SK-MEL-5 (cell line): ENCODE measurements at places on chromosomes 4 and X. TPM values are rescaled to one million over a fixed set of nuclear protein-coding genes. Genes with fewer than 3 reads are reported as not detected.
A peak's percentile ranks its signal among the peaks of the same experiment; 100 is the strongest.

CABS1 gene
- not detected in 2 replicates for total RNA-seq

TLL1 gene
- total RNA-seq: not detected in 2 replicates

SSX3 gene
- total RNA-seq: not detected in 2 replicates

GAGE12E gene
- 34.1 and 43.5 TPM in 2 replicates for total RNA-seq

VEGFD gene
- 0.21 and 0.34 TPM in 2 replicates for total RNA-seq

RPGR gene
- 10.5 and 15.3 TPM in 2 replicates for total RNA-seq

PABPC1L2B gene
- total RNA-seq: not detected in 2 replicates

DNA sequence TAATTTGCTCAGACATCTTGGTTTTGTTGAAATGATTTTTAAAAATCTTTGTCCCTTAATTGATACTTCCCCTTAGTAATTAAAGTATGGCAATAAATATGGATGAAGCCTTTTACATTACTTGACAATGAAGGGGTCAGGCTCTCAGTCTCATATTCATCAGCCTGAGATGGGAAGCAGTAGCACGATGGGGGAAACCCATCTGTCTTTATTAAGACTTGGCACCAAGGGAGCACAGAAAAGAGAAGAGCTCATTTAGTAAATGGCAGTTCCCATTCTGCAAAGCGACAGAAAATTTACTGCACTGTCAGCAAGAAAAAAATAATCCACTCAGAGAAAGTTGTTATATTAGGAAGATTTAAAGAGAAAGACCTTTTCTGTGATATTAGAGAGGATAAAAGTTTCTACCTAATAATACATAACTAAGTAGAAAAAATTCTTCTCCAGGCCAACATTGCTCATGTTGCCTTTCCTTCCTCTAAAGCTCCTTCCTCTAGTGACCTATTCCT is 7.9 kb upstream of the SERTM2 start:
- DNase-seq: no peak

DNA sequence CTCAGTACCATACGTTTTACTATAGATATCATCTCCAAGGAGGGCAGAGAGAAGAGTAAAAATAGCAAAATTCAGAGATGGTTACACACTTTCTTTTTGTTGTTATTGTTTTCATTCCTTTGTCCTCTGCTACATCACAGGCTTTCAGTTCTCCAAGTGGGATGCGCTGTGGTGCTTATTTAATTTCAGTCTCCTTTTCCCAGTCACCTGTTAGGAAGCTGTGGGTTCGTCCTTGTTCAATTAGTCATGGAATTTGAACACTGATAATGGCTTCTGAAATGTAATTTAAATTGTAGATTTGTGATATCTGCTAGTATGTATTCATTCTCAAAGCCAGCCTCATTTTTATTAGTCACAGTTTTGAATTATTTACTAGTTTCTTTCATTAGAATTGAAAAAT is 38.8 kb upstream of the DHRSX start:
- no peak for DNase-seq

GRCh38 chr4:93710847-93711430 is 117.6 kb upstream of the ATOH1 start:
- DNase-seq: no peak

GRCh38 chr4:108272561-108272960 is 103.8 kb upstream of the LEF1 start:
- no peak for DNase-seq

- DNase-seq: no peak
Measured at GRCh38 chr4:151671541-151672059, 89.2 kb downstream of the GATB start.

- DNase-seq: no peak
Measured at GRCh38 chr4:141124224-141124623, 9.0 kb downstream of the RNF150 start.

- no peak for DNase-seq
Measured at GRCh38 chrX:69182818-69183380, 17.6 kb upstream of the PJA1 start.

GRCh38 chrX:24493740-24494581 is 28.9 kb downstream of the PDK3 start:
- no peak for DNase-seq

- DNase-seq: no peak
Measured at GRCh38 chrX:134572816-134573682, 85.2 kb downstream of the PLAC1 start.

- no peak for DNase-seq
Measured at GRCh38 chr4:76697129-76697803, 200.7 kb downstream of the SOWAHB start.

GRCh38 chr4:169249214-169249973 is 21.4 kb downstream of the SH3RF1 start:
- no peak for DNase-seq

- DNase-seq: peak; percentile 60
Measured at GRCh38 chr4:147096667-147097604, 151.3 kb upstream of the TTC29 start.

DNA sequence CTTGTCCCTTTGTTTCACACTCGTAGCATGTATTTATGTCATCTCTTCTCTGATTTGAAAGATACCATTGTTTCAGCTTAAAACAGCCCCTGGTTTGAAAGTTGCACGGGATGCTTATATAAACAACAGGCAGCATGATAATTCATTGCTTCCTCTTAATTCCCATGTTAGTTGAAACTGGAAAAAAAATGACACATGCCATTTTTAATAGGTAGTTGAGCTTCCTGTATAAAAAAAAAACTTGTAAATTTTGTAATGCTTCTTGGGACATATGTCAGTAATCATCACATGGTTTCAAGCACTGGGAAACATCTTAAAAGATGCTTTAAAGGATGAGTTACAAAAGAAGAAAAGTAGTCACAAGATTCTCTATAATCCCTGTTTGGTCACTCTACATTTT is 243.0 kb downstream of the PALLD start:
- DNase-seq: peak; percentile 80

- no peak for DNase-seq
Measured at GRCh38 chr4:15402146-15402545, 25.7 kb upstream of the C1QTNF7 start.

GRCh38 chrX:54865208-54865607 is 55.4 kb upstream of the TRO start:
- no peak for DNase-seq

GRCh38 chr4:56575820-56576429 is 70.3 kb downstream of the ARL9 start:
- DNase-seq: peak; percentile 46

- no peak for DNase-seq
Measured at GRCh38 chr4:80070880-80071603, 2.0 kb downstream of the ANTXR2 start.

DNA sequence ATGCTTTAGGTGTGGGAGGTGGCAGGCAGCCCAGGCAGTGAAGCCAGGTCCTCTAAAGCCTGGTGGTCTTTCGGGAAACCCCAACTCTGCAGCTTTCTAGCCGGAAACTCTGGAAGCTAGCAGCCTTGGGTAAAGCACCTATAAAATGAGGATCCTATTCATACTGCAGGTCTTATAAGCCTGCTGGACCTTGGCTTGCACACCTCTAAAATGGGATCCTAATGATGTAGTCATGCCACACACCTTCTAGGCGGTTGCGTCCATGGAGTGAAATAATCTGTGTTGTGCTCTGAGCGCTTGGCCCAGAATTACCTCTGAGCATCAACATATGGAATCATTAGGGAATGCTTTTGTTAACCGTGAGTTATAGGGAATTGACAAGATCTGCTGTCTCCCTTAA is 36.0 kb upstream of the STS start:
- DNase-seq: no peak

DNA sequence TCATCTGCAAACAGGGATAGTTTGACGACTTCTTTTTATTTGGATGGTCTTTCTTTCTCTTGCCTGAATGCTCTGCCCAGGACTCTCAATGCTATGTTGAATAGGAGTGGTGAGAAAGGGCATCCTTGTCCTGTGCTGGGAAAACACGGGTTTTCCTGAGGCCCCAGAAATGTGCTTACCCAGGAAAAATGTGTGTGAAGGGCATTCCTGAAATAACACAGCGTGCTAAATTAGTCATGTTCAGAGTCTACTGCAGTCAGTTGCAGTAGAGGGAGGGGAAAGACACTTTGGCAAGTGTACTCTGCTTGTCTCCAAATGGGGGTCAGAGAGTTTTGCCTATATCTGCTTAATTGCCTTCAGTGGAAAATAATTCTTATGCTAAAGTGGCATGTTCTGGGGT is 153.9 kb downstream of the CCNG2 start:
- no peak for DNase-seq

DNA sequence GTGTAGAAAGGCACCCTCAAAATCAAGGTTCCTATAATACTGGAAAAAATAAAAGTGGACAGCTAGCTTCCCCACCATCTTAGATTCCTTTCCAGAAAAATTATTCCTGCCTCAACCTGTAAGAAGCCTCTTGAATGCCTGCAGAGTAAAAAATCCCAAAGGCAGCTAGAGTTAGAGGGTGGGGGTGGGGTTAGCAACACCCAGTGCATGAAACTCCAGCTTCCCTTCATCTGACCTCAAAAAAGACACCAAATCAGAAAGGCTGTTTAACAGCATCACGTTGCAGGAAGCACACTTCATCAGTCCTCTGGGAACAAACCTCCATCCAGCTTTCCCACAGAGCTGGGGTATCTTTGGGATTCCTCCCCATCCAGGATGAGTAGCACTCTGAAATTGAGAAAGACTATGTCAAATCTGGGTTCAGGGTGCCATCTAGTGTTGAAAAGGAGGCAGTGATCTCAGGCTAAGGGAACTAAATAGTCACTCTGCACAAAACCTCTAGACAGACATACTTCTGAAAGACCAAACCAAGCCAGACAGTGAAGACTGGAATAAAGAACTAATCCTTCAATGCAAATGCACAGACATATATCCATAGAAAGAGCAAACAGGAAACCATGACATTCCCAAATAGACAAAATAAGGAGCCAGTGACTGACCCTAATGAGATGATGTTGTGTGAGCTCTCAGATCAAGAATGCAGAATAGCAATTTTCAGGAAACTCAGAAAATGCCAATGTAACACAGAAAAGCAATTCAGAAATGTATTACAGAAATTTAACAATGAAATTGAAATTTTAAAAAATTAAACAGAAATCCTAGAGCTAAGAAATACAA is 97.9 kb downstream of the ARHGEF9 start:
- DNase-seq: peak; percentile 65

DNA sequence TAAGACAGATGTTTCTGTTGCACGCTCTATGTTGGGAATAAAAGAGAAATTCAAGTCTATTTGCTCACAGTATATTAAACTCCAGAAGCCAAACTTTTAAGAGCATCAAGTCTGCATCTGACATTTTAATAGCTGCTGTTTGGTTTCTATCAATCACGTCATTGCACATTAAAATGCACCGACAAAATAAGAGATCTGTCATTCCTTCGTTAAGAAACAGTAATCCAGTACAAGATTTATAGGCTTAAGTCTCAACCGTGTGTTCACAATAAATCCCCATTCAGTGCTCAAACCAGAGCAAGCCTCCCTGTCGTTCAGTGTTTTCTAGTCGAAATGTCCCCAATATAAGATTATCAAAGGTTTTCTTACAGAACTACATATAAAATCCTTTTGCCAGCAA is 89.0 kb upstream of the BMPR1B start:
- no peak for DNase-seq

DNA sequence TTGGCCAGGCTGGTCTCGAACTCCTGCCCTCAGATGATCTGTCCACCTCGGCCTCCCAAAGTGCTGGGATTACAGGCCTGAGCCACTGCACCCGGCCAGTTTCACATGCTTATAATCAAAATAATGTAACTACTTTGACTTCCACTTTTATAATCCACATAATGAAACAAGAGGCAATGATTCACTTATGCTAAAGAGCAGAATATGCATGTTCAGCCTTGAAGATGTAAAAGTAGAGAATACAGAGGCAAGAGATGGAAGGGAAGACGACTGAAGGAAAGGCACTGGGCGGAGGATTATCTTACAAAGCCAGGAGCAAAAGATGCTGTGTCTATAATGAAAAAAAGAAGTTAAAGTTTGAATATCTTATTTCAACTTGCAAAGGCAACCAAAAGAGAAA is 13.3 kb upstream of the ZNF518B start:
- no peak for DNase-seq

GRCh38 chr4:133618963-133619362 is 469.9 kb downstream of the PCDH10 start:
- DNase-seq: peak; percentile 23

GRCh38 chr4:10082459-10083272 is 33.9 kb downstream of the WDR1 start:
- DNase-seq: no peak

- no peak for DNase-seq
Measured at GRCh38 chr4:39037491-39037825, 5.2 kb upstream of the TMEM156 start.

DNA sequence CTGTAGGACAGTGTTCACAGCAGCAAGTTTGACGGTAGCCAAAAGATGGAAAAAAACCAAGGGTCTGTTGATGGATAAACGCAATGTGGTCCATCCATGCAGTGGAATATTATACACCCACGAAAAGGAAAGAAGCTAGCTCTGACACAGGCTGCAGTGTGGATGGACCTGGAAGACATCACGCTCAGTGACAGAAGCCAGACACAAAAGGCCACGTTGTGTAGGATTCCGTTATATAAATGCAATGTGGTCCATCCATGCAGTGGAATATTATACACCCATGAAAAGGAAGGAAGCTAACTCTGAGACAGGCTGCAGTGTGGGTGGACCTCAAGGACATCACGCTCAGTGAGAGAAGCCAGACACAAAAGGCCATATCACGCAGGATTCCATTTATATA is 105.5 kb upstream of the SHOX start:
- DNase-seq: no peak

- DNase-seq: no peak
Measured at GRCh38 chrX:64230123-64230970, at the start of gene ASB12. ASB12 (minus strand) TSS chrX:64230607; CDS start chrX:64225650, 4,957 bp downstream.

DNA sequence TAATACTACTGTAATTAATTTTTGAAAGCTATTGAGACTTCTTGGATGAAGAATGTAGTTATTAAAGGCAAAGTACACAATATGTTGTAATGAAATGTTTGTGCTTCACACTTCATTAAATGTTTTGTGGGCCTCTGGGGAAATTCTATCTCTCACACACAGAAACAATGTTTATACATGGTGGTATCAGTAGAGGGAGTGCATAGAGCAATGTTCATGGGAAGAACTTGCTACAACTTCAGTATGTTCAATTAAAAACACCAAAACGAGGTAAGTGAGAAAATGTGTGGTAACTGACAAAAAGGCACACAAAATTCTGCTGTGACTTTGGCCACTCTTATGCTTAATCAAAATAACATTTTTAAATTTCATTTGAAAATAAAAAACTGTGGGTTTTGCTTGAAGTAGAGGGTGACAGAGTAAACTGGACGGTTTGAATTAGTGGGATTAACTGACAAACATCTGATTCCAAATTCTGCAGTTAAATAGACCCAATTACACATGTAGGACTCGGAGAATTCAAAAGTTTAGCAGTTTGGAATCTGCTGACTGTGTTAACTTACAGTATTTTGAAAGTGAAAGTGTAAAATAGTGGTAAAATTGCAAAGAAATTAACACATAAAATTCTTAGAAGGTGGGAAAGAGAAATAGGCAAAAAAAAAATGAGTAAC is 111.4 kb upstream of the TTC29 start:
- DNase-seq: peak; percentile 24
